Hematopoietic multipotent progenitor cell treated with erythropoietin and hydrocortisone succinate and interleukin-3 and kit ligand, for 4 days (in vitro differentiated cells): ENCODE measurements at places on chromosomes 4 and X.

- DNase-seq = no peak
Measured at GRCh38 chr4:30094887-30095286, 625.3 kb upstream of the PCDH7 start.

DNA sequence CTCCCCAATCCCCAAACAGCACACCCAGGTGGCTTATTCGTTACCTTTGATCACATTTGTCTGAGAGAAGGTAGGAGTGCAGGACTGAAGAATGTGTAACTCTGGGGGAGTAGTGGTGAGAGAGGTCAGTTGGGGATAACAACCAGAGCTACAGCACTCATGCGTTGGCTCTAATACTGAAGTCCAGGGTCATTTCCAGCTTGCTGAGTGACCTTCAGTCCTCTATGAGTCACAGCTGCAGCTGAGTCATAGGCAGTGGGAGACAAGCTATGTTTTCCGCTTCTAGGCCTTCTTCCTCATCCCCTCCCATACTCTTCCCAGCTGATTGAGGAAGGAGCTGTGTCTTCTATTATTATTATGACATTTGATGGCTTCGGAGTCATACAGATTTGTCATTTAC is 31.6 kb upstream of the CT47C1 start:
- DNase-seq = no peak

GRCh38 chrX:134753718-134754008 is 95.4 kb upstream of the PLAC1 start:
- no peak for DNase-seq

DNA sequence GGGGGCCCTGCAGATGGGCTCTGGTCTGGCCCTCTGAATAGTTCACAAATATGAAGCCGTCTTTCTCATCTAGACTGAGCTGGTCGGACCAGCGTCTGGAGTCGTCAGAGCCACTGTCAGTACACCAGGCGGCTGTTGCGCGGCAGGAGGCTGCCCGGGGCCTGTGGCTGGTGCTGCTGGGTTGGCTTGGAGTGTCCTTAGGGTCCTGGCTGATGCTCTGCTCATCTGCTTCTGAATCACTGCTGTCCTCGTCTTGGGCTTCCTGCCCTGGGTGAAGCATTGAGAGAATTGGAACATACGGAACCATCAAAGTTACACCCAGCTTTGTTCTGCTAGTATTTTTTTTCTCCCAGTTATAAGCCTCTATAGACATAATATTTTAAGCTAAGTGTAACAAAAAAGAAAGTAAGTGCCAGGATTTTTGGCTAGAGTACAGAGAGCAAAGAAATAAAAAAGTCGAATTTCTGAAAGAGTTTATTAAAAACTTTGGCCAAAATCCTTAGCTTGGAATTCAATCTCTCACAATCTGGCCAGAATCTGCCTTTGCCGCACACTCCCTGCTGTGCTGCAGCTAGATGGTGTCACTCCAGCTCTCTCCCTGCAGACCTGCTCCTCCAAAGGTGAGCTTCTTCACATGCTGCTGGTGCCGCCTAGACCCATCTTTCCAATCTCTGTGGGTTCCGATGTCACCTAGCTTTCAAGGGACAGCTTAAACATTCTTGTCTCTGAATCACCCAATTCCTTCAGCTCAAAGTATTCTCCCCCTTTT is 96.2 kb downstream of the CDS1 start:
- DNase-seq = no peak

- DNase-seq = no peak
Measured at GRCh38 chrX:5536261-5536660, 692.4 kb downstream of the NLGN4X start.

DNA sequence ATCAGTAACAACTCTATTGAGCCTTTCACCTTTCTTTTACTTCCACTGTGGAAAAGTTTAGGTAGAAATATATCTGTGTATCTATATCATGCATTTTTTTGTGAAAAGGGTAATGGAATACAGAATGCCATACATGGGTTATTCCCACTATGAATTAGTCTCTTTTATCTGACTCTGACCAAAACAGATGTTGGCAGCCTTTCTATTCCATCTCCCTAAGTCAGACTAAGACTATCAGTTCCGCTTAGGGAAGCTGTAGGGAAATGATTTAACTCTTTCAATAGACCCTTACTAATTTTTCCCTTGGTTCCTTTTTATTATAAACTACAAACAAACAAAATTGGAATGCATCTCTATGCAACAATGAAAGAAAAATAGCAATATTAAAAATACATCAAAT is 92.3 kb upstream of the LEF1 start:
- no peak for DNase-seq

DNA sequence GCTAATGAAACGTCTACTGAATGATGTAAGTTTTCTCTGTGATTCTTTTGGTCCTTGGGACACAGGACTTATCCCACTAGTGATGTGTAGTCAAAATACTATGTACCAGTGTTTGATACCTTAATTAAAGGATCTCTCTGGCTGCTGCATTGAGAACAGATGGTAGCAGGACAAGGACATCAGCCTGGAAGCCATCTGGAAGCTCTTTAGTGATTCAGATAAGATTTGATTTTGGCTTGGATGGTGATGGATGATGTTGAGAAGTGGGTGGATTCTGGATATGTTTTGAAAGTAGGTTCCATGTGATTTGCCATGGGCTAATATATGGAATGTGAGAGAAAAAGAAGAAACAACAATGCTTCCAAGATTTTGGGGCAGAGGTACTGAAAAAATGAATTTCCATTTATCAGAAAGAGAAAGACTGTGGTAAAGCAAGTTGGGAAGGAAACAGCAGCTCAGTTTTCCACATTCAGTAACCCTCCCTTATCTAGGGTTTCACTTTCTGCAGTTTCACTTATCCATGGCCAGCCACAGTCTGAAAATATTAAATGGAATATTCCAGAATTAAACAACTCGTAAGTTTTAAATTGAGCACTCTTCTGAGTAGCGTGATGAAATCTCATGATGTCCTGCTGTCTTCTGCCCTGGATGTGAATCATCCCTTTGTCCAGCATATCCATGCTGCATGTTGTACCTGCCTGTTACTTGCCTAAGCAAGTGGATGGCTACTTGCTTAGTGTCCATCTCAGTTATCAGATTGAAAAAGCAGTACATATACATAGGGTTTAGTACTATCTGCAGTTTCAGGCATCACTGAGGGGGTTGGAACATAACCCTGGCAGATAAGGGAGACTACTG is 15.6 kb downstream of the CD38 start:
- DNase-seq = no peak

DNA sequence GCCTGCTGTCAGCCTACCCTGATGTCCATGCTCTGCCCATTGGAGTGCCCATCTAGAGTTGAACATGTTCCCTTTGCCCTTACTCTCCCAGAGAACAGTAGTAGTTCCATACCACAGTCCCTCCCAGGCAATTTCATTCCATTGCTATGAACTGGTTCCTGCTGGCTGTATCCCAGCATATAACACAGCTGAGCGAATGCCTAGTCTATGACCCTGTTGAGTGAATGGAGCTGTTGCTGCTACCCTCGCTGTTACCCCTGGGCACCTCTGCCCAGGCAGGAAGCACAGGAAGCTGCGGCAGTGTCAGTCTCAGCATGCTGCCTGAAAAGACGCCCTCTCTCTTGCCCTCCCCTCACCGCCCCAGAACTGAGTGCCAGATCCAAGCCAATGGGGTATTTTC is 73.3 kb downstream of the SOX3 start:
- DNase-seq = no peak

- DNase-seq = peak; percentile 91
Measured at GRCh38 chr4:89829470-89830138, 7.4 kb downstream of the SNCA start.

DNA sequence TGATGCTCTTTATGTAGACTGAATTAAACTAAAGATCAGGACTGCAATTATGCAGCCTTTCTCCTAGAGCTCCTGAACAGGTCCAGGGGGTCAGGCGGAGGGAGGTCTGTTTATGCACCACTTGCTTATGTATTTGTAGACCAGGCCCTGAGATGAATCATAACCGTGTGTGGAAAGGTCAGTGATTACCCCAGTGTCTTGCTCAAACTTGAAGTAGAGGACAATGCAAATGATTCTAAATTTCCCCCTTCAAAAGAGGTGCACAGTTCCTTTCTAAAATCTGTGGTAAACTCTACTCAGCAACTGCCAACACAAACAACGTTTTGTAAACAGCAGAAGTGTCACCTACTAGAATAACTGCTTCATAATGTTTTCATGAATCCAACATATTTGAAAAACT is 13.0 kb upstream of the TBC1D9 start:
- no peak for DNase-seq

DNA sequence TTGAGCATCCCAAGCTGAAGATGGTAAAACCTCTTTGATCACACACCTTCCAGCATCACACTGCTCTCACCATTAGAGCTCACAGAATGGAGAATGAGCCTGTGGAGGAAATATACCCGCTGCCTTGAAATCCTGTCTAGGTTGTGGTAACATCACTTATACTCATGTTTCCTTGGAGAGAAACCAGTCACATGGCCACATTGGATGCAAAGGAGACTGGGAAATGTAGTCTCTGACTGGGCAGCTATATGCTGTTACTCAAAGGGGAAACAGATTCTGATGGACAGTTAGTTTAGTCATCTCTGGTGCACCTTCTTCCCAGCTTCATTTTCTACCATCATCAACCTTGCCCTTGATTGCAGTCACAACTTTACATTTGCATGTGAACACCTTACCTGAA is 286.3 kb downstream of the ANKRD50 start:
- no peak for DNase-seq

GRCh38 chr4:179624768-179625181 is 2182.5 kb upstream of the AGA start:
- peak; percentile 12 for DNase-seq

DNA sequence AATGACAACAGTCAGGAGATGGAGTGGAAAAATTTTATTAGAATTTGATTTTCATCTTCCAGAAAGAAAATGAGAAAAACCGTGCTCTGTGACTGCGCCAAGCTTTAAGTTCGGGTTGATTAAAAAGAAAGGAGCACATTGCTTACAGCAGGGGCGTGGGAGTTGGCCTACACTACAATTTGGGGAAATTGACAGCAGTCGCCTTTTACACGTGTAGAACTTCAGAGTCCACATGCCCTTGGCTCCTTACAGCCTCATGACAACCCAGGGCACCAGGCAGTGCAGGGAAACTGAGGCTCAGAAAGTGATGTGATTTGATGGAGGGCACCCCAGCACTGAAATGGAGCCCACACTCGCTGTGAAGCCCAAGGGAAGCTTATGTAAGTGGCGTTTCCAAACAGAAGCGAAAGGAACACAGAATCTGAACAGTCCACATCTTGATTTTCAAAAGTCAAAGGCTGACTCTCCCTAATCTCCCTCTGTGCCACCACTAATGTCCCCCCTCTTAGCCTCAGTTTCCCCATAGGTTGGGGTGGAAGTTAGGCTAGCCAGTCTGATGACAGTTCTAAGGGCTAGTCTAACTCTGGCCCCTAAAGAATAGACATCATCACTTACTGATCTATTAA is 5.5 kb downstream of the PPP2R2C start:
- DNase-seq = no peak

DNA sequence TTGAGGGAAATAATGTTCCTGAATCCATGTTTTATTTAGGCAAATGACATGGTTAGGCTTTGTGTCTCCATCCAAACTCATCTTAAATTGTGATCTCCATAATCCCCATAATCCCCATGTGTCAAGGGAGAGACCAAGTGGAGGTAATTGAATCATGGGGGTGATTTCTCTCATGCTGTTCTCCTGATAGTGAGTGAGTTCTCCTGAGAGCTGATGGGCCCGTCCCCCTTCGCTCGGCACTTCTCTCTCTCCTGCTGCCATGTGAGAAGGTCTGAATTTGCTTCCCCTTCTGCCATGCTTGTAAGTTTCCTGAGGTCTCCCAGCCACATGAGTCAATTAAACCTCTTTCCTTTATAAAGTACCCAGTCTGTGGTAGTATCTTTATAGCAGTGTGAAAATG is 563.0 kb upstream of the NR3C2 start:
- DNase-seq = no peak

DNA sequence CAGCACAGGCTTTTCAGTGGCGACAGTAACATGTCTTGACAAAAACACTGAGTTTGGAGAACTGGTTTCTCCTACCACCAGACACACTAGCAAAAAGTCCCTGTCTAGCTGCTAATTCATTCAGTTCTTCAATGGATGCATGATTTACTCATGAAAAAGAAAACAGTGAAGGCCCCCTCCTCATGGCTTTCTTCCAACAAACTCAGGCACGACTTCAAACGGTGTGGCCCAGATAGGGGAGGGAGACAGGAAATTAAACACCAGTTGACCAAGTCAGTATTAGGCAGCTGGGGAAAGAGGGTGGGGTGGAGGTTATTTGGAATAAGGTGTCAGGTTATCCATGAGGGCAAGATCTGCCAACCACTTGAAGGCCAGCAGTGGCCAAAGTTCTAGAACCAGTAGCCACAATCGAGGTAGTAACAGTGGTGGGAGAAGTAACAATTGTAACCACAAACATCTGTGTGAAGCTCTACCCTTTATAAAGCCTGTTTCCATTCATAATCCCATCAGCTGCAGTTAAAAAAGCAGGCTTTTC is 60.2 kb downstream of the SEPSECS start:
- DNase-seq = no peak

DNA sequence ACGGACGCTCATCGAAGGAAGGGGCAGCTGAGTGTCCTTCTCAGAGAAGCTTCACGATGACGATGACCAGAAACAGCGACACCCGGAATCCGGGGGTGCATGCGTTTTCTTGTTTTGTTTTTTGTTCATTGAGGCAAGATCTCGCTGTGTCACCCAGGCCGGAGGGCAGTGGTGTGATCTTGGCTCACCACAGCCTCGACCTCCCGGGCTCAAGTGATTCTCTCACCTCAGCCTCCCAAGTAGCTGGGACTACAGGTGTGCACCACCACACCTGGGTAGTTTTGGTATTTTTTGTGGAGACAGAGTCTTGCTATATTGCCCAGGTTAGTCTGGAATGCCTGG is 19.8 kb downstream of the DGKQ start:
- no peak for DNase-seq

DNA sequence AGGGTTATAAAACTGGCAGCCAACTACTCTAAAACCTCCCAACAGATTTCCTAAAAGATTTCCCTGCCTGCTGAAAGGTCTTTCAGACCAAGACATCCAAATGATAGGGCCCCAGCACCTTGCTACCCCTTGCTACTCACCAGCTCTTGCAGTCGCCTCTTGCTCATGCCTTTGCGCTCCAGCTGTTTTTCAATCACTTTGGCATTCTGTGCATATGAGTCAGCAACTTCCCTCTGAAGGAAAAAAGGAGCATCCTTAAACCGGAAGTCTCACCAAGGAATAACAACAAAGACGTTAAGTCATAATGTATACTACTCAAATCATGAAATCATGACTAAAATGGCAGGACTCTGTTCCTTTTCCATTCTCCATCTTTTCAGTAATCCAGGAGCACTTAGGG is 24.0 kb downstream of the STEEP1 start:
- DNase-seq = no peak

- DNase-seq = no peak
Measured at GRCh38 chrX:134886002-134886596, 104.7 kb upstream of the SMIM10 start.

DNA sequence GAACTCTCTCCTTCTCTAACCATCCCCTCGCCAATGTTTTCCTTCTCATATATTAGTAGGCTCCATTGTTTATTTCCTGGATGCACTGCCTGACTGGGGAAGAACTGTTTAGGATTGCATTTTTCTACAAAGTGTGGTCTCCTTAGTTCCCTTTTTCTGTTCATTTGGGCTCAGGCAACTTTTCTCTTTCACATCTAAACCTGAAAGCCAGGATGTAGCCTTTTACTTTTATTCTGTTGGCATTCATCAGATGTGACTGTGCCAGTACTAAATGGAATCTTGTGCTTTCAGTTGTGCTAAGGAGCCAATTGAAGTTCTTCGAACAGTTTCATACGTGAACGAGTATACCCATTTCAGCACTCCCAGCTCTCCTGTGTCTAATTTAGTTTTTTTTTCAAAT is 59.8 kb downstream of the DDIT4L start:
- DNase-seq = no peak
